Calu3 (cell line): ENCODE measurements at places on chromosomes 6 and 20. TPM values are rescaled to one million over a fixed set of nuclear protein-coding genes. Genes with fewer than 3 reads are reported as not detected.

GRCh38 chr6:126227833-126228702, 111.8 kb upstream of the CENPW start:
- H3K27me3 ChIP-seq = no peaks in the 10 kb centered on the region
- H3K27ac ChIP-seq = no peak overlapping the region
- no peak for DNase-seq
- H3K4me1 ChIP-seq = no peaks in the 10 kb centered on the region

The OR2B6 gene
- total RNA-seq = 0.78 and 1.5 TPM in 2 replicates

DNA sequence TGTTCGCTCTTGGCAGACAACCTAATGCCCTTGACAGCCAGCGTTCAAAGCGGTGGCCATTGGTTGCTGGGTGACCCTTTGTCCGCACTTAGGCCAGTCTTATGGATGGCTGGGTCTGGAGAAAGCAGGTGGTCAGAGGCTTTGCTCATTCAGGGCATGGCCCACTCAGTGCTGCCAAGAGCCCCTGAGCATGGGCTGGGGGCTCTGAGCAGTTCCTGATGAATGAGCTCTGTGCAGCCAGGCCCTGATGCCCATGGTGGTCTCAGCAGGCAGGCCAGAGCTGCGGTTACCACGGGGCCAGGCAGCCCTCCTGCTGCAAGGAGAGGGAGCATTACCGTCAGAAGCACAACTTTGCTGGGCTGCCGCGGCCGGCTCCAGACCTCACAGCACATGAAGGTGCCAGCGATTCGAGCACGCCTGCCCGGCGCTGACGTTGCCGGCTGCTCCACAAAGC, 36.3 kb downstream of the CDH4 start:
- peaks cover 16% of the 10 kb centered on the region for H3K27me3 ChIP-seq
- H3K27ac ChIP-seq = no peak overlapping the region
- H3K4me3 ChIP-seq = no peak overlapping the region
- no peaks in the 10 kb centered on the region for H3K4me1 ChIP-seq
- no peaks in the 10 kb centered on the region for H3K36me3 ChIP-seq

- H3K4me1 ChIP-seq = peaks cover 15% of the 10 kb centered on the region
- H3K27ac ChIP-seq = no peak overlapping the region
- no peak for DNase-seq
- no peaks in the 10 kb centered on the region for H3K36me3 ChIP-seq
- H3K27me3 ChIP-seq = peaks cover 36% of the 10 kb centered on the region
Observed at GRCh38 chr6:112032728-112033127, 21.2 kb upstream of the CCN6 start.

GRCh38 chr20:728256-728944, 39.9 kb downstream of the SLC52A3 start:
- no peak overlapping the region for H3K27ac ChIP-seq
- peaks cover 56% of the 10 kb centered on the region for H3K27me3 ChIP-seq
- H3K36me3 ChIP-seq = no peaks in the 10 kb centered on the region
- no peaks in the 10 kb centered on the region for H3K4me1 ChIP-seq
- H3K4me3 ChIP-seq = peak overlapping the region; percentile 50

The FOXO3 gene
- 44.1 and 45.5 TPM in 2 replicates for total RNA-seq

DNA sequence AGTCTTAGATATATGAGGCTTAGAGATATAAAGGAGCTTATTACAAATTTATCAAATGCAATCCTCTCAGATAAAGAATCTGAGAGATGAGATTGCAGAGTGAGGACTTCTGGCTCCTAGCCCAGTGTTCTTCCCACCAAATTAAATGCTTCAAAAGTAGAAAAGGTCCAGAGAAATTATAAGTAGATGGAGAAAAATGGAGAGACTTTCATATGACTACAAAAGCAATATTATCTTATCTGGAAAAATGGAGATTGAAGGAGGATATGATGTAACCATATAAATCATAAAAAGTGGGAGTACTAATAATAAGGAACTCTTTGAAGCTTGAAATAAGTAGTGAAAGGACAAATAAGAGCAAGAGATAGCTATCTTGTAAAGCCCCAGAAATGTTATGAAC, 2.8 kb downstream of the KCTD20 start:
- peak overlapping the region; percentile 95 for H3K4me3 ChIP-seq
- peaks cover 32% of the 10 kb centered on the region for H3K4me1 ChIP-seq
- peaks cover 45% of the 10 kb centered on the region for H3K36me3 ChIP-seq
- no peak for DNase-seq

DNA sequence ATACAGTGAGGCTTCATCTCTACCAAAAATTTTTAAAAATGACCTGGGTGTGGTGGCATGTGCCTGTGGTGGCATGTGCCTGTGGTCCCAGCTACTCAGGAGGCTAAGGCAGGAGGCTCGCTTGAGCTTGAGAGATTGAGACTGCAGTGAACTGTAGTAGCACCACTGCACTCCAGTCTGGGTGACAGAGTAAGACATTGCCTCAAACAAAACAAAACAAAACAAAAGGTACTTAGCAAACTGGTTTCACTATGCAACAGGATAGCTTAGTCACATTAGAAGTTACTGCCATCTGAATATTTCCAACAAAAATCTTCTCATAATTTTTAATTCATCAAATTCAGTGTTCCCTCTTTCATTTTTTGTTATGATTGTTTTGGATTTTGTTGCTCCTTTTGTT, 137.9 kb downstream of the QRSL1 start:
- no peak overlapping the region for H3K27ac ChIP-seq
- H3K4me1 ChIP-seq = no peaks in the 10 kb centered on the region
- no peak overlapping the region for H3K4me3 ChIP-seq
- H3K27me3 ChIP-seq = no peaks in the 10 kb centered on the region
- H3K36me3 ChIP-seq = peaks cover 14% of the 10 kb centered on the region
- no peak for DNase-seq

The C2 gene
- 5.0 and 6.3 TPM in 2 replicates for total RNA-seq

The TXLNB gene
- total RNA-seq = 0.07 TPM in 1 of 2 replicates, not detected in the other

DNA sequence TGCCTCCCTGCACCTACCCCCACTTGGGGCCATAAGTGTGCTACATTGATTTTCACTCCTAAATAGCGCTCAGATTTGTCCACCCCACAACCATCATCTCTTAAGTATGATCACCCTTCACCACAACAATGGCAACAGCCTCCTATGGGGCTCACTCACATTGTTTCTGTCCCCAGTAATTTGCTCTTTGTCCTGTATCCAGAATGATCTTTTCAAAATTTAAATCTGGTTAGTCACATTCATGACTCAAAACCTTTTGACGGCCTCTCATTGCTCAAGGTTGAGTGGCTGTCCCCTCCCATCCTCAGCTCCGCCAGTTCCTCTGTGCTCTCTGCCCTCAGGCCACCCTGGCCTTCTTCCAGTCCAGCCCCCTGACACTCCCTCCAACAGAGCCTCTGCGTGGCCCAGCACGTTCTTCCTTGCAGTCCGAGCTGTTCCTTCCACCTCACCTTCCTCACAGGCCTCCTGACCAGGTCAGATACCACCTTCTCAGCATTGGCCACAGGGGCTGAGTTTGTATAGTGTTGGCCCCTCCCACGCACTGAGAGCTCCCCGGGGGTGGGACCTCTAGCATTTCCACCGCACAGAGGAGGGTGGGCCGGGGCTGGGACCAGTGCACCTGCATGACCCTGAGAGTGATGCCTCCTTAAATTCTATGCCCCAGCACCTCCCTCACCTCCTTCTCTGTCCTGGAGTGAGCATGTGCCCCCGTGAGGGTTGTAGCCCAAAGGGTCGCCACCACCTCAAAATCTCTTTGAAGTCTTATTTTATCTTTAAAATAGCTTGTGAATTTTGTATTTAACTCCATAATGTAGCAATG, 2.4 kb upstream of the PPP1R3G start:
- H3K4me1 ChIP-seq = peaks cover 14% of the 10 kb centered on the region
- peaks cover 7% of the 10 kb centered on the region for H3K36me3 ChIP-seq
- peak overlapping the region; percentile 17 for H3K4me3 ChIP-seq
- H3K27ac ChIP-seq = no peak overlapping the region
- no peaks in the 10 kb centered on the region for H3K27me3 ChIP-seq

DNA sequence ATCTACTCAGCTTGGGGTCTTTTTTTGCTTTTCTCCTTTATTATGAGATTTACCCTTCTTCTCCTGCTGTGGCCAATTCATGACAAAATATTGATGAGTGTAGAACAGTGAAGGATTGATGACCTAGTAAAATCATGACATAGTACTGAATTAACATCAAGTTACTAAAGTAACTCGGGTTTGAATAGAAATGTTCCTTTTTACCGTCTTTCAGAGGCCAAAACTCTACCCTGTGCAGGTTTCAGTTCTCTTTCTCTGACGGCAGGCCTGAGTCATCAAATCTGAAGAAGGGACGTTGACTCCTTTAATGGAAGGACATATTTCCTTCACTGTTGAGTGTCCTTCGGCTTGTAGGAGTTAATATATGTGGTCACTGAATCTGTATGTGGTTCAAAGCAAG, 80.7 kb downstream of the RREB1 start:
- H3K36me3 ChIP-seq = peaks cover 16% of the 10 kb centered on the region
- H3K27me3 ChIP-seq = no peaks in the 10 kb centered on the region
- no peak overlapping the region for H3K27ac ChIP-seq
- DNase-seq = no peak
- H3K4me3 ChIP-seq = no peak overlapping the region

DNA sequence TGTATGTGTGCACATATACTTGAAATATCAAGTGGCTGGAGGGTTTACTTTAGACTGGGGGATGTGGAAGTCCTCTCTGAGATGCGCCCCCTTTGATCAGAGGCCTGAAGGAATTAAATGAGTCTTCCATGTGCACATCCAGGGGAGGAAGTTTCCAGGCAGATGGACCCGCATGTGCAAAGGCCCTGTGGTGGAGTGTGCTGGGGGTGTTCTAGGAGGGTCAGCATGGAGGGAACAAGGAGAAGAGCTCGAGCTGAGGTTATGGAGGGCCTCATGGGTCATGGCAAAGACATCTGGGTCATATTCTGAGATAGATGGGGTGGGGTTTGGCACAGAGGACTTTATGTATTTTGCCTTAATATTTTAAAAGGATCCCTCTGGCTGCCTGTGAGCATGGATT, 17.7 kb upstream of the SULF2 start:
- H3K4me1 ChIP-seq = peaks cover 13% of the 10 kb centered on the region
- H3K27me3 ChIP-seq = no peaks in the 10 kb centered on the region
- DNase-seq = no peak
- no peaks in the 10 kb centered on the region for H3K36me3 ChIP-seq

DNA sequence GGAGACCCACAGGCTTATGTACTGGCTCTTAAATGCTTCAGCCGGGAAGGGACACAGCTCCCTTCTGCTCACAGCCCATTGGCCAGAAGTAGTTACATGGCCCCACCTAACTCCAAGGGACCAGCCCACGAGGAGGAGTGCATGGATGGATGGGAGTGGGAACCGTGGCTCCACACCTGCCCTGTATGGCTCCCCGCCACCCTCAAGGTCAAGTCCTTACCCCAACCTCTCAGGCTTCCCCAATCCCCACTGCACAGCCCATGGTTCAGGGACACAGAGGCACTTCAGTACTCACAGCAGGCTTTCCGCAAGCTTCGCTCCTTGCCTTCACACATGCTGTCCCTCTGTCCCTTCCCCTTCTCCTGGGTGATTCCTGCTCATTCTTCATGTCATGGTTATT, 137.9 kb upstream of the KCNG1 start:
- DNase-seq = no peak
- no peak overlapping the region for H3K4me3 ChIP-seq
- H3K4me1 ChIP-seq = no peaks in the 10 kb centered on the region
- H3K27ac ChIP-seq = no peak overlapping the region

DNA sequence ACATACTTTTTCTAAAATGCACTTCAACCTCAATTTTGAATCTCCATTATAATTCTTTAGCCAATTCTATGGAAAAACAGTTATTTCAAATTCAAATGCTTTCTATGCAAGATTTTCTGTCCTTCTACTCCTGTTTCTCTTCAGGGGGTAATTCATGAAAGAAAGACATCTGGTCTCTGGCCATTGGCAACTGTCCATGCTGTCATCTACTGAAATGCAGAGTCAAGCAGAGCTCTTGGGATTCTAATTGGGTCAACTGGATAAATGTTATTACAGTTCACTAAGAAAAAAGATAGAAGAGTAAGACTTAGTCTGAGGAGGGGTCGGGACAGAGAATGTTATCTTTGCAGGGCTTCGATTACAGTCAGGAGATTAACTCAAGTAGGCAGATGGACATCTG, 22.0 kb upstream of the BMP5 start:
- peak overlapping the region; percentile 18 for H3K27ac ChIP-seq
- DNase-seq = no peak
- peaks cover 30% of the 10 kb centered on the region for H3K4me1 ChIP-seq
- no peak overlapping the region for H3K4me3 ChIP-seq
- H3K36me3 ChIP-seq = no peaks in the 10 kb centered on the region
- H3K27me3 ChIP-seq = no peaks in the 10 kb centered on the region
